ENCODE measurements at places on chromosomes 6 and 20.

DNA sequence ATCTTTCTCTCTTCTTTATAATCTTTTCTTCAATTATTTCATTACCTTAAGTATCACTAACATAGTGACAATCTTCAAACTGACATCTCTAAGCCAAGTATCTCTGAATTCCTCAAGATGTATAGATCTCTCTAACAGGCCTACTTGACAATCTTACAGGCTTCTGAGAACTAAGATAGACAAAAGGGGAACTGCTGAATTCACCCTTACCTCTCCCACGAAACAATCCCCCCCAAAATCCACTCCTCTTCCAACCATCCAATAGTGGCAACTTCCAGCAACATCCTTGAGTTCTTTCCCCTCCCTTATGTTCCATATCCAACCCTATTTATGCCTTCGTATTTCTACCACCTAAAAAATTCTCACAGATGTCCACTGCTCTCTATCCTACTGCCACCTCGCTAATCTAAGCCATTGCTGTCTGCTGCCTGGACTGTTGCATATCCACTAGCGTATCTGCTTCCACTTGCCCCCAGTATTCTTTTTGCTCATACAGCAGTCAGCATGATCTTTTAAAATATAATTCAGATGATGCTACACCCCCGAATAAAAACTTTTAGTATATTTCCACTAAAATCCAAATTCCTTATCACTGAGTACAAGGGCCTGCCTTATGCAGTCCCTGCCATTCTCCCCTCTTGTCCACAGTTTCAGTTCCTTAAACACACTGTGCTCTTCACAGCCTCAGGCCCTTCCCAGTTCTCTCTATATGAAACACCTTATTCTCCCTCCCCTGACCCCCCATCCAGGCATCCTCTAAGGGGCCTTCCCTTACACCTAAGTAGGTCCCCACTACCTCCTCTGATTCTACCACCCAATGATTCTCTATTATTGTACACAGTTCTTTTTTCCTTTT lies 8.0 kb downstream of the REPS1 start:
- DNase-seq = no peak

DNA sequence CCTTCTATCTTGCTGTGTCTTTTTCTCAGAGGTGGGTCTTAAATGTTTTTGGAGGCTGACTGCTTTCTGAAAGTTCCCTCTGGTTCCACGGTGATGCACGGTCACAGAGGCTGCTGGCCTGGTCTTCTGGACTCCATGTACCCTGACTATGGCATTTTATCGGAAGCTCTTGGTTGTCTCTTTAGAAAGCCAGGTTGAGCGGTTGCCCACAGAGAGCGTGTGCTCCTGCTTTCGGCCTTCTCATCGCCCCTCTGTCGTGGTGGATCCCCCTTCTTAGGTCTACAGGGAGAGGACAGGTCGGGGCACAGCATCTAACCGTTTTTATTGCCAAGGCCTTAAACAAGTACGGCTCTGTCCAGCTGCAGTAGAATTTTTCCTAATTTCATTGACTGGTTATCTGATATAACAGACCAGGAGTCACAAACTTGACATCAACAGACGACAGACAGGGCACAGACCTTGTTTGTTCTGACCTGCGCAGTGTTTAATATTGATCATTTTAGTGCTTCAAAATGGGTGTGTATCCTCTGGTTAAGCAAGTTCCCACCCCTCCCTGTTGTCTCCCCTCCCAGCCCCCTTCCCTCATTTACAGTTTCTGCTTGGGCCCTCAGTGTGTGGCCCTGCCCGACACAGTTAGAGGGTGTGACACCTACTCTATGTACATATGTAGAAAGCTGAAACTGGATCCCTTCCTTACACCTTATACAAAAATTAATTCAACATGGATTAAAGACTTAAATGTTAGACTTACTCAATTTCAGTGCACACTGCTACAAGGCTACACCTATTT lies 24.7 kb downstream of the SYTL3 start:
- DNase-seq = no peak

DNA sequence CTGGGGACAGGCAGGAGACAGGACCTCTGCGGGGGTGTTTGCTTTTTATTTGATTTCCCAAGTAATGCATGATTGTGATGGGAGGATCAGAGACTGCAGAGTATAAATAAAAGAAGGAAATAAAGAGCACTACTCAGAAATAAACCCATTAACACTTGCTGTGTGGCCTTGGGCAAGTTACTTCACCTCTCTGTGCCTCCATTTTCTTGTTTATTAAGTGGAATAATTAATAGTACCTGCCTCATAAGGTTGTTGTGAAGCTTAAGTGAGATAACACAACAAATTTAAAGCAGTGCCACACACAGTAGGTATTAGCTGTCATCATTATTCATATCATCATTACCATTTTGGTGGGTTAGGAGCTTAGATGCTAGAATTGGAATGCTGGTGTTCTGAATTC lies 8.1 kb downstream of the CEBPB start:
- DNase-seq = no peak

- no peak for DNase-seq
Observed at GRCh38 chr6:5446362-5447075, 185.2 kb downstream of the FARS2 start.

DNA sequence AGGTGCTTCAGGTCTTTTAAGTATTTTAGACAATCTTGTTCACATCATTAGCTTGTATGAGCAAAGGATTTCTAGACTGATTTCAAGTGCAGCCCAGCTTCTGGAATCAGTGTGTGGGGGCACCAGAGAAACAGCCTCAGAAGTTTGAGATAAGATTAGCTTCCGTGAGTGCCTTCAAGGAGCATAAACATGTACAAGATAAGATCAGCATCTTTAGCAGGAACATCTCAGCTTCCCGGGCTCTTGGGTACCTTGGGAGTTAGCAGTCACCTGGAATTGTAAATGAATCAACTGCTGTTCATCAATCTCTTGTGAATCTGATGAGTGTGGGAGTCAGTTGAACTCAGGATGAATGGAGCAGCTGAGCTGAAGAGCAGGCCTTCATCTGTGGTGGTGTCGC lies 12.0 kb upstream of the CITED2 start:
- no peak for DNase-seq

DNA sequence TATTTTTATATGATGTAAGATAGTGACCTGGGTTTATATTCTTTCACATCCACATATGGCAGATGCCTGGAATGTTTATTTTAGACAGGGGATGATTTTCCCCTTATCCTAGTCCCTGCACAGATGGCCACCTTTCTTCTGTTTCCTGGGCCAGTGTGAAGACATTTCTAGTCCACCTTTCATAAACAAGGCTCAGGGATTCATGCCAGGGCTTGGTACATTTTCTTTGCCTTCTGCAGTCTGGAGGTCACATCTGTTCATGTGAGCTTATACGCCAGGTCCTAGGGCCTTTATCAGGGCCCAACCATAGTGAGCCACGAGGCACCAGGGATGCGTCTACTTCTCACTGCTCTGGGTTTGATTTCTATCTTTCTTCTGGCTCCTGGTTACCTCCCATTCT lies 38.0 kb upstream of the ERVFRD-1 start:
- no peak for DNase-seq

- no peak for DNase-seq
Observed at GRCh38 chr6:119264854-119265397, 84.6 kb downstream of the MAN1A1 start.

DNA sequence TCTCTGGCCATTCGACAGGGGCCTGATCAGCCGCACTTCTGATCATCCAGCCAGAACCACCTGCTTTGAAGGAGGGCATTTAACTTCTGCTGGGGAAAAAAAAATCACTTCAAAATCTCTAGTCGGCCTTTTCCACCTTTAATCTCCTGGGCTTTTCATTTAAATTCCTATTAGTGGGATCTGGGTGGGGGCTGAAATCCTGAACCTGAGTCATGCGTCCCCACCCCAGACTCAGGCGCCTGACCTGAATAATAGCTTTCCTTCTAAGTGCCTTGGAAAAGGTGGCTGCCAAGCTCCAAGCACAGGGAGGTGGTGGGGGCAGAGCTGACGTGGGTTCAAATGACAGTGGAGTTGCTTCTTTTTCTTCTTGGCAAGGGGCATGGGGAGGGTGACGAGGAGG lies 246.0 kb upstream of the EXOC2 start:
- no peak for DNase-seq

GRCh38 chr20:15930311-15931305 lies 642.6 kb downstream of the KIF16B start:
- DNase-seq = no peak

GRCh38 chr6:169074526-169074925 lies 179.1 kb downstream of the THBS2 start:
- DNase-seq = no peak

- no peak for DNase-seq
Observed at GRCh38 chr20:46543959-46544358, 6.5 kb downstream of the OCSTAMP start.

DNA sequence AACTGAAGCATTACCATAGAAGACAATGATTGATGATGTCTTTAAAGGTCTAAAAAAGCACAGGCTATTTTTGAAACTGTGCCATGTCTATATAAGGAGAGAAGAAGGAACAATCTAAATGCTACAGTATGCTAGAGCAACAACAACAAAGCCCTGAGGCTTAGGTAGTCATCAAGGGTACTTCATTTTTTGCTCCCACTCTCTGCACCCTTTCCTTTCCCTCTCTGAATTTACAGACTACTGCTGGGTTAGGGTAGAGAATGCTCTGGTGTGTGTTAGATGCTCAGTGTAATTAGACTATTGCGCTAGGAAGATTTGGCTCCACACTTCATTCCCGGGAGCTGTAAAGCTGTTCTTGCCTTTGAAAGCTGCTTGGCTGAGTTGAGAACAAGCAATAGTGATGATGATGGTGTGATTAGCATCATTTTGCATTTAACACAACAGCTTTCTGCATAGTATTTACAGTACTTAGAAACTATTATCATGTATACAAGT lies 1262.5 kb upstream of the CITED2 start:
- DNase-seq = no peak

DNA sequence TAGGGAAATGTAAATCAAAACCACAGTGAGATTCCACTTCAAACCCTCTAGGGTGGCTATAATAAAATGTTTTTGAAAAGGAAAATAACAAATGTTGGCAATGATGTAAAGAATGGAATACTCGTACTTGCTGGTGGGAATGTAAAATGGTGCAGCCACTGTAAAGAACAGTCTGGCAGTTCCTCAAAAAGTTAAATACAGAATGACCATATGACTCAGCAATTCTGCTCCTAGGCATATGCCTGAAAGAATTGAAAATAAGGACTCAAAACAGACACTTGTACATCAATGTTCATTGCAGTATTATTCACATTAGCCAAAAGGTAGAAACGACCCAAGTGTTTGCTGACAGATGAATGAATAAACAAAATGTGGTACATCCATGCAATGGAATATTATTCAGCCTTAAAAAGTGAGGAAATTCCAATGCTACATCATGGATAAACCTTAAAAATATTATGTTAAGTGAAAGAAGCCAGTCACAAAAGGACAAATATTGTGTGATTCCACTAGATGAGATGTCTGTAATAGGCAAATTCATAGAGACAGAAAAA lies 10.2 kb upstream of the RNF114 start:
- DNase-seq = no peak

DNA sequence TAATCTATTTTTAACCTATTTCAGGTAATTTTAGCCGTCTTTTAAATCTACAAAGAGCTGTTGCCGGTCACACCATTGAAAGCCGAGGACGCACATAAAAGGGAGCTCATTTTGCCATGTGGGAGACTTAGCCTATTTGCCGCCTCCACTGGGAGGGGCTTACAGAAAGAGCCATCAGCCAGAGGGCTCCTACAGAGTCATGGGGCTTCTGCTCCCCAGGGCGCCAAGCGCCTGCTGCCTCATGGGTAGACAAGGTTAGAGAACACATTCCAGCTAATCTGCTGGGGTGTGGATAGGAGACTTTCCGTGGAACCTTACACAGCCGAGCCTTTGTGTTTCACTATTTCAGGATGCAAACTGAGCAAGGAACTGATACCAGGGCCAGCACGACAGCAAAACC lies 12.6 kb downstream of the PCMTD2 start:
- DNase-seq = no peak

- no peak for DNase-seq
Observed at GRCh38 chr6:149750136-149750609, 632 bp downstream of the PCMT1 start.

DNA sequence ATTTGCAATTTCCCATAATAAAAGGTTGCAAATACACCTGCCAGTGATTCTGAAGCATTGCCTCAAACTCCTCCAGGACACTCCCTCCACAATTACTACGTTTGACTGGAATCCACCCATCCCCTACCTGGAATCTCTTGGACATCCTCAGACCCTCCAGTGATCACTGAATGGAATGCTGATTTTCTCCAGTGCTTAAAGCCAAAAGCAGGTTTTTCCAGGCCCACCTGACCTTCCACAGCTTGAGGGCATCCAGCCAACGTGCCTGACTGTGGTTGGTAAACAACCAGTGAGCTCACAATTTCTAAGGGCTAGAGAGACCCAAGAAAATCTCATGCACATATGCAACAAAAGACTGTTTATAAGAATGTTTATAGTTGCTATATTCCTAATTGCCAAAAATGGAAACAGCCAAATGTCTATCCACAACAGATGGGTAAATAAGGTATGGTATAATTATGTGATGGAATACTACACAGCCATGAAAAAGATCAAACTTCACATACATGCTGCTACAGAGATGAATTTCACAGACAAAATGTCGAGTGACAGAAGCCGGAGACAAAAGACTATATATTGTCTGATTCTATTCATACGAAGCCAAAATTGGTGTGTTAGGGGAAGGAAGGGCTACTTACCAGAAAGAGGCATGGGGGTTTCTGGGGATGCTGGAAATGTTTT lies 147.1 kb upstream of the RREB1 start:
- no peak for DNase-seq

DNA sequence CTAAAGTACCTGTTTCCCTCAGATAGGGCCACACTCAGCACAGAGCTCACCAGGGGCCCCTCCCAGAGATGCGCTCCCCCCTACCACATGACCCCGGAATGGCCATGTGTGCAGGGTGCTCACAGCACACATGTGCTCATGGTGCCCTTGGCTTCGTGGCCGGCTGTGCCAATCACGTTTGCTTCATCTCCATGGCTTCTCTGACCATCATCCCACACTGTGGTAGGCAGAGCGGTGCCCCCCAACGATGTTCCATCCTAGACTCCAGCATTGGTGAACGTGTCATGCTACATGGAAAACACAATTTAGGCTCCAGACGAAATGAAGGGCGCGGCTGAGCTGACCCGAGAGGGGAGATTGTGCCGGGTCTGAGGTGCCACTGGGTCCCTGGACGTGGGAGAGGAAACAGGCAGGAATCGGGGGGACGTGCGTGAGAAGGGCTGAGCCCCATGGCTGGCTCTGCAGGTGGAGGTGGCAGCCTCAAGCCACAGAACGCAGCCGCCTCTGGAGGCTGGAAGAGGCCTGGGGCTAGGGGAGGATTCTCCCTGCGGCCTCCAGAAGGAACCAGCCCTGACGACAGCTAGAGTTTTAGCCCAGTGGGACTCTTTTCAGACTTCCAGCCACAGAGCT lies 126.5 kb downstream of the DLL1 start:
- DNase-seq = no peak

Data from CD4-positive, alpha-beta memory T cell (primary cell).